Common myeloid progenitor, CD34-positive (primary cell): ENCODE measurements at places on chromosomes 16 and 17.

DNA sequence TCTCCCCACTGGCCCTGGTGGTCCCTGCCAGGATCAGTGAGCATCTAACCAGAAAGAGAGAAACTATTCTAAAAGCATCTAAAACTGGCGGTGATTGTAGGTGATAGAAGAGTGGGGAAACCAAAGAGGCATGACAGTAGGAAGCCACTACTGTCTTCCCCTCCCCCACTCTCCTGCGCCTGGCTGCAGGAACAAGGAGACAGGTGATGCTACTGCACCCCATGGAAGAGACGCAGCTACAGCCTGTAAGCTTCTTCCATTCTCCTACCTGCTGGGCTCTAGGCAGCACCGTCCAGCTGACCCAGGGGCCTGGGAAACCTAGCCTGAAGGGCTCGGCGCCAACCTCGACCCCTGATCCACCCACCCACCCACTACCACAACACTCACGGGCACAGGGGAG, 32.4 kb upstream of the CSNK2A2 start:
- DNase-seq = no peak
- no peaks in the 10 kb centered on the region for H3K27me3 ChIP-seq
- H3K4me1 ChIP-seq = no peaks in the 10 kb centered on the region
- H3K4me3 ChIP-seq = no peak overlapping the region
- no peaks in the 10 kb centered on the region for H3K36me3 ChIP-seq

DNA sequence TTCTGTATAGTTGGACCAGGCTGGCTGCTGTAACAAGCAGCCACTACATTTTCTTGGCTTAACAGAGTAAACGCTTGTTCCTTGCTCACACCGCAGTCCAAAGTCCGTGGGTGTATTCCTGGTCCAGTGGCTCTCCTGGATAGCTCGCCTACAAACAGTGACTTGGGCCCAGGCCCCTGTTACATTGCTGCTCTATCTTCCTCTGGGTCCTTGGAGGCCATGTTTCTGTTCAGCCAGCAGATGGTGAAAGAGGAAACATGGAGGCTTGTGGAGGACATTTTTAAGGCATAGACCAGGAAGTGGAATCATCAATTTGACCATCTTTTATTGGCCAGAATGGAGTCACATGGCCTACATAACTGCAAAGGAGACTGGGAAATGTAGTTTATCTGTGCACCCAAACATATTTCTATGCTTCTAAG, 55.1 kb downstream of the ATP2C2 start:
- H3K4me3 ChIP-seq = no peak overlapping the region
- DNase-seq = peak; percentile 27
- H3K27me3 ChIP-seq = no peaks in the 10 kb centered on the region
- no peaks in the 10 kb centered on the region for H3K36me3 ChIP-seq
- no peaks in the 10 kb centered on the region for H3K4me1 ChIP-seq

DNA sequence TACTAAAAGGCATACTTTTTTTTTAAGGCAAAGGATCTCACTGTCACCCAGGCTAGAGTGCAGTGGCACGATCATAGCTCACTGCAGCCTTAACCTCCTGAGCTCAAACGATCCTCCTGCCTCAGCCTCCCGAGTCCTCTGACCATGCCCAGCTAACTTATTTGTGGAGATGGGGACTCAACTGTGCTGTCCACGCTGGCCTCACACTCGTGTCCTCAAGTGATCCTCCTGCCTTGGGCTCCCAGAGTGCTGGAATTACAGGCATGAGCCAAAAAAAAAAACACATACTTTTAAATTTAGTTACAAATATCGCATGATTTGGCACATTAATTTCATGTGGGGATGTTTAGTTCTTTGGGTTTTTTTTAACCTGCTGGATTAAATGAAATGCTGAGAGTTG, 207.7 kb upstream of the CHMP6 start:
- peaks cover 15% of the 10 kb centered on the region for H3K4me1 ChIP-seq
- H3K4me3 ChIP-seq = no peak overlapping the region
- H3K27me3 ChIP-seq = no peaks in the 10 kb centered on the region
- H3K27ac ChIP-seq = no peak overlapping the region
- no peaks in the 10 kb centered on the region for H3K36me3 ChIP-seq
- no peak for DNase-seq

- H3K4me3 ChIP-seq = no peak overlapping the region
- no peaks in the 10 kb centered on the region for H3K36me3 ChIP-seq
- peak; percentile 14 for DNase-seq
- H3K27me3 ChIP-seq = peaks cover 16% of the 10 kb centered on the region
- H3K27ac ChIP-seq = no peak overlapping the region
Observed at GRCh38 chr17:40854175-40854814, 12.7 kb downstream of the KRT12 start.

GRCh38 chr17:42759982-42760651, 910 bp upstream of the RAMP2 start:
- peaks cover 12% of the 10 kb centered on the region for H3K4me1 ChIP-seq
- no peaks in the 10 kb centered on the region for H3K36me3 ChIP-seq
- H3K27ac ChIP-seq = no peak overlapping the region
- DNase-seq = no peak
- no peak overlapping the region for H3K4me3 ChIP-seq
